ENCODE measurements at places on chromosomes 4 and X.

GRCh38 chrX:71109051-71109450 lies 2.3 kb downstream of the IL2RG start:
- no peak for DNase-seq

DNA sequence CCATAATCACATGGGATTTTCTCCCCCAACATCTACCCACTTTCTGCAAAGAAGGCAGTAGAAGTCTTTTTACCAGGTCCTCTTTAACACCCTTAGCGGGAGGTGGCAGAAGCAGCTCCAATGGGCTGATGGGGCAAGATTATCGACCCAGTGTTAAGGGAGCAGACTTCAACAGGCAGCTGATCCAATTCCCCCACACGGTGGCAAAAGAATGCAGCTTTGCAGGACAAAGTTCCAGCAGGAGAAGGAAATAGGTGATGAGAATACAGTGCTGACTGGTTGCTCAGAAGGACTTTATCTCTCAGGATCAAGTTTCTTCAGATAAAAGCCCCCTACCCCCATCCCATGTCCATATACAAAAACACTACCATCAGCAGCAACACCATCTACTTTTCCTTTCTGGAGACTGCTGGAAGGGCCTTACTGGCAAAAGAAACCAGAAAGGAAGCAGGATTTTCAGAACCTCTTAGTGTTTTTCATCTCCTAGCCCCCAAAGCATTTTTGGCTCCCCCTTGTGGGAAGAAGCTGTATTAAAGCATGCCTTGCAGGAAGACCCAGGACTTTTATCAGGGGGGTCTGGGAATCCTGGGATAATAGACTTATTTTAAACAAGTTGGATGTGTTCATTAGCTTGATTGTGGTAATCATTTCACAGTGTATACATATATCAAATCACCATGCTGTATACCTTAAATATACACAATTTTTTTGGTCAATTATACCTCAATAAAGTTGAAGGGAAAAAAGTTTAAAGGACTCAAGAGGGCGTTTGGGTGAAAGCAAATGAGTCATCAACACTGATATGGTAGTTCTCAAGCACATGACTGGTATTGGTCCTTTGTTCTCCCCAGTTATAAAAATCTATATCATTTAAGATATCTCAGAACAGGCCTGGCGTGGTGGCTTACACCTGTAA lies 146.4 kb downstream of the GPC3 start:
- DNase-seq = no peak

DNA sequence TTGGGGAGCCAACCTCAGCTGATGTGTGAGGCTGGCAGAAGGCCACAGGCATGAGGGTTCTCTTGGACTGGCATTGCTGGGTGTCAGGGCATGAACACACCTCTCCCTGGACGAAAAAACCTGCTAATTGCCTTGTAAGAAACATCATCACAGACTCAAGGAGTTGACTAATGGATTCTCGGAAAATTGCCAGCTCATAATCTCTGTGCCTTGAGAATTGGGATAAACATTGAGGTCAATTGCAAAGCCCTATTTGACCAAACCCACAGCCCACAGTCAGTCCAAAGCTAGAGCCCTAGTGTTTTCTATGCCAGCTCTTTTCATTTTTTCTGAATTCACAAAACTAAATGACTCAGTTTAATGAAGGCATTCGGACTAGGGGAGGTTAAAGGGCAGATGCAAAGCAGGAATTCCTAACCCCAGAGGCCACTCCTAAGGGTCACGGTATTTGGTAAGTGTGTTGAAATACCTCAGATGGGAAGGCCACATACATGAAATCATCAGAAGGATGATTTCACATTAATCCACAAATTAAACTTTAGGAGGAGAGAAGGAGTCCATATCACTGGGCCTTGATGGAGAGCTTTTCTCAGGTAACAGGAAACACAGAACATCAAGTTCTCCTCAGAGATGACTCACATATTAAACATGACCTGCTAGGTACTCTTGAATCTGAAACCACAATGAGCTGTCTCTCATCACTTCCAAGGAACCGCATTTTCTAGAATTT lies 39.0 kb upstream of the RASL11B start:
- DNase-seq = no peak

DNA sequence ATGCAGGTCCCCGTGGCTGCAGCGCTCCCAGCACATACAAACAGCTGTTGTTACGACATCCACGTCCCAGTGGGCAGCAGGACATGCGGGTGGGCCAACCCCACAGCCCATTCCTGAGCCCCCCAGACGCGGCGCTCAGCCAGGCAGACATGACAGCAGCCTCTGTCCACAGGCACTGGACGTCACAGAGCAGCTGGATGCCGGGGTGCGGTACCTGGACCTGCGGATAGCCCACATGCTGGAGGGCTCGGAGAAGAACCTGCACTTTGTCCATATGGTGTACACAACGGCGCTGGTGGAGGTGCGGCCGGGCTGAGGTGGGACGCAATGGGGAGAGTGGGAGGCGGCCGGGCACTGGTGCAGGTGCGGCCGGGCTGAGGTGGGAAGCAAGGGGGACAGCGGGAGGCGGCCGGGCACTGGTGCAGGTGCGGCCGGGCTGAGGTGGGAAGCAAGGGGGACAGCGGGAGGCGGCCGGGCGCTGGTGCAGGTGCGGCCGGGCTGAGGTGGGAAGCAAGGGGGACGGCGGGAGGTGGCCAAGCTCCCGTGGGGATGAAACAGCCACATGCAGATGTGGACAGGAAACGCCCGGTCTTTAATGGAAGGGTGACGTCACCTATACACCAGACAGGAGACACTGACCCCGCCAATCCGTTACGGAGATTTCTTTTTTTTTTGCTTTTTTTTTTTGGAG lies 9.4 kb downstream of the PLCXD1 start:
- no peak for DNase-seq

DNA sequence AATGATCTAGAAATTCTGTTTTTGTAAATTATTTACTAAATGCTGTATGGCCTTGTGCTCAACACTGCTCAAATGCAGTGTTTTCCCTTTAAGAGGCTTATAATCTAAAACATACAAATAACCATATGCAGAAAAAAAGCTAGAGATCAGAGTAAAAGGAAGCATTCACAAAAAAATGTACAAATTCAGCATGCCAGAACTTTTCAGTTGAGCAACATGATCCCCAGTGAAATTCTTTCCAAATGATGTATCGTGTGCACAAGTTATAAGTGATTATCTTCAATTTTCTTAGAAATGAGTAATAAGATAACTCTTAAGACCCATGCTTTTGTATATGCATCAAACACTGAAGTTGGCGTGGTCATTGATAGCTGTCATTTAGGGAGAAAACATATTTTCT lies 5.0 kb downstream of the GPC3 start:
- DNase-seq = no peak

GRCh38 chr4:101153653-101154052 lies 193.7 kb downstream of the PPP3CA start:
- DNase-seq = no peak

DNA sequence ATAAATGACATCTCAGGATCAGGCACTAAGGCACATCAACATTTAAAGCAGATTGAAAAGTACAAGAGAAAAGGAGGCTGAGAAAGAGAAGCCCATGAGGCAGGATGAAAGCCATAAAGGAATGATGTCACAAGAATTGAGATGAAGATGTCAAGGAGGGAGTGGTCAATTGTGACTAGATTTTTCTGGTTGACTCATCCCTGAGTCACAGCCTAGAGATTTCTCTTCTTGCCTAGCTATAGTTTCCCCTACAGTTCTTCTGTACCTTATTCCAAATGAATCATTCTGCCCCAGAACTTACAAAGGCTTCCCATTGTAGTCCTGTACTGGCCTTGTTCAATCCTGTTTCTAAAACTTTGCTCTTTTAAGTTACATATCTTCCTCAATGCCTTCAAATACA lies 3.4 kb upstream of the USP53 start:
- no peak for DNase-seq

DNA sequence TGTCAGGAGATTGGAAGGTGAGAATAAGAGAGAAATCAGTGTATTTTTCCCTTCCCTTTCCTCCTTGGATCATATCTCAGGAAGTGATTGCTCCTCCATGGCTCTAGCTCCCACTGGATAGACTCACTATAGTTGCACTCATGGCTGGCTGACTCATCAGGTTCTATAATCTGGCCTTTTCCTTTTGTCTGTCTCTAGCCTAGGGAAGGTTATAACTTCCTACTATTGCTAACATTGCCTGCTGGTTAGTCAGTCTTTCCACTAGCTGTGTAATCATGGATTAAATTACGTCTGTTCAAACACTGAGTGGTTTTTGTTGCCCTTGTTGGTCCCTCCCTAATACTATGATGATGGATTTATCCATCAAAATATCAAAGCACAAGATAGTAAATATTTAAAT lies 195.5 kb upstream of the VEGFC start:
- no peak for DNase-seq

DNA sequence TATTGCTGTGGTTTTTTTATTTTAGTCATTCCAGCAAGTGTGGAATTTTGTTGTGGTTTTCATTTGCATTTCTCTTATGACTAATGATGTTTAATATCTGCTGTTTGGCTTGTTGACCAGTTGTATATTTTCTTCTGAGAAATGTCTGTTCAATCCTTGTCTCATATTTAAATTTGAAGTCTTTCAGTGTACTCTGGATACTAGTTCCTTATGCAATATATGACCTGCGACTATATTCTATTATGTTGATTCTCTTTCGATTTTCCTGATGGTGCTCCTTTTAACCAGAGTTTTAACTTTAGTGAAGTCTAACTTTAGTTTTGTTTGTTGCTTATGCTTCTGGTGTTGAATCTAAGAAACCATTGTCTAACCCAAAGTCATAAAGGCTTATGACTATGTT lies 1528.0 kb downstream of the TECRL start:
- DNase-seq = no peak

- DNase-seq = no peak
These were observed 108.7 kb downstream of the ANAPC10 start for GRCh38 chr4:144989306-144989705.

- no peak for DNase-seq
These were observed 187.4 kb downstream of the TEX13C start for GRCh38 chrX:125507119-125507518.

- DNase-seq = no peak
These were observed 107.2 kb downstream of the TRIML1 start for GRCh38 chr4:188246488-188246887.

- no peak for DNase-seq
These were observed 76.5 kb upstream of the CITED1 start for GRCh38 chrX:72382202-72382595.

Measured in GM12864 (cell line).